ENCODE measurements at places on chromosomes 3 and 15.

DNA sequence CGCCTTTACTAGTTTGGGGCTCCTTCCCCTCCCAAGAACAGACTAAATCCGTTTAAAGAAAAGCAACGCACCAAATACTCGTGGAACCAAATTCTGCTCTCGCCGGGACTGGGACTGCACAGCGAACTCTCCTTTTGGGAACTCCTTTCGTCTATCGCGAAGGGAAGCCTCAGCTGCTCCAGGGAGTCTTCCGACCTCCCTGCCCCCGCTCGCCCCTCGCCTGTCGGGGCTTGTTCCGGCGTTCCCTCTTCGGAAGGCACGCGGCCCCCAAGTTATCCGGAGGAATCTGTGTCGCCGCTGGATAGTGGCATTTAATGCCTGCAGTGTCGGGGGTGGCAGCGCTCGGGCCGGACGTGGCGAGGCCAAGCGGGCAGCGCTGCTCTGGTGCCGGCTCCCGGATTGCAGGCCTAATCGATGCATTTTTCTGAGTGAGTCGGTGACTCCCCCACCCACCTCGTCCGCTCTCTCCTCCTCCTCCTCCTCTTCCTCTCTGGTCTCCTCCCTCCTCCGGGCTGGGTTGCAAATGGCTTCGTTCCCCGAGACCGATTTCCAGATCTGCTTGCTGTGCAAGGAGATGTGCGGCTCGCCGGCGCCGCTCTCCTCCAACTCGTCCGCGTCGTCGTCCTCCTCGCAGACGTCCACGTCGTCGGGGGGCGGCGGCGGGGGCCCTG is at the start of gene TRIM71:
Gene TRIM71 (plus strand): TSS at position 440 of the 671 bp plus-strand sequence. CDS start 84 bp downstream, at position 524.
- peak; percentile 63 for DNase-seq

GRCh38 chr15:88864861-88865497 is 30.4 kb downstream of the HAPLN3 start:
- DNase-seq = no peak

- DNase-seq = no peak
Observed at GRCh38 chr3:187986514-187986934, 167.4 kb upstream of the LPP start.

- DNase-seq = no peak
Observed at GRCh38 chr3:108177536-108177935, 44.7 kb downstream of the IFT57 start.

- peak; percentile 54 for DNase-seq
Observed at GRCh38 chr3:13275376-13276005, 144.6 kb downstream of the NUP210 start.

DNA sequence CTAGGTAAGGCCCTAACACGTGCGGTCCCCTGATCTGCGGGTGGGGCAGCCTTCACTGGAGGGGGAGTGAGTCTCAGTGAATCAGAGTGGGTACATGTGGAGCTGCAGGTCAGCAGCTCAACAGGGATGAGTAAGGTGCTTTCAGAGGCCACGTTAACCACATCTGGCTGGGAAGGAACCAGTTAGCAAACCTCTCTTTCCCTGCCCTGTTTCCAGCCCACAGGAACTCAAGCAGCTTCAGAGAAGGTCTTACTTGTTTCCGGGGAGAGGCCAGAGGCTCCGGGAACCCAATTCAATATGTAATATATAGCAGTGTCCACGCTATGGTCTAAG is 175.3 kb downstream of the XXYLT1 start:
- no peak for DNase-seq

GRCh38 chr3:136193278-136194054 is 2.7 kb downstream of the MSL2 start:
- DNase-seq = no peak

- DNase-seq = no peak
Observed at GRCh38 chr3:13497386-13497785, 17.3 kb downstream of the HDAC11 start.
